ENCODE measurements at places on chromosomes 1 and 21.

DNA sequence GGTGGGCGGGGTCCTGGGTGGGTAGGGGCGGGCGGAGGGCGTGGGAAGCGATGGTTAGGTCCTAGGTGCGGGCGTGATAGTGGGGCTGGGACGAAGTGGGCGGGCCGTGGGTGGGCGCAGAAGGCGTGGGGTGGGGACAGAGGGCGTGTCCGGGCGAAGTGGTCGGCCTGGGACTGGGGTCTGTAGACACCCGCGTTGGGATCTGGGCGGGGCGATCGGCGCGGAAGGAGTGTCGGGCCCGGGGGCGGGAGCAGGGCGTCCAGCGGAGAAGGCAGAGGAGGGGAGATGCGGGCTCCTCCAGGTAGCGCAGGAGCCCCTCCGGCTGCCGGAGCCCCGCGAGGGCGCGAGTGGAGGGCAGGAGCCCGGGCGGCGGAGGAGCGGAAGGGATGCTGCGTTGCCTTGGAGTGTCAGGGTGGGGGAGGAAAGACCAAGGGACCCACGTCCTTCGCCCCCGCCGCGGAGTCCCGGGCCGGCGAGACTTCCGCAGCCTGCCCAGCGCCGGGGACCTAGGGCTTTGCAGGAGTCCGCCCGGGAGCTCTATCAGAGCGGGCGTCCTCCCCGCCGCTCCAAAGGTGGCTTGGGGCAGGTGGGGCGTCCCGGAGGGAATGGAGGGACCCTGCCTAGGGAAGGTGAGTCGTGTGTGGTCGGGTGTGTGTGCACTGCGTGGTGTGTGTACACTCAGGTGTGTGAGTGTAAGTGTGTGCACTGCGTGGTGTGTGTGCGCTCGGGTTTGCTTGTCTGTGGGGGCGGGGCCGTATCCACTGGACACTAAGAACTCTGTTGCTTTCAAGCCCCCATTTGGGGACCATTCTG is 27.0 kb upstream of the PRSS38 start:
- DNase-seq: peak; percentile 32

DNA sequence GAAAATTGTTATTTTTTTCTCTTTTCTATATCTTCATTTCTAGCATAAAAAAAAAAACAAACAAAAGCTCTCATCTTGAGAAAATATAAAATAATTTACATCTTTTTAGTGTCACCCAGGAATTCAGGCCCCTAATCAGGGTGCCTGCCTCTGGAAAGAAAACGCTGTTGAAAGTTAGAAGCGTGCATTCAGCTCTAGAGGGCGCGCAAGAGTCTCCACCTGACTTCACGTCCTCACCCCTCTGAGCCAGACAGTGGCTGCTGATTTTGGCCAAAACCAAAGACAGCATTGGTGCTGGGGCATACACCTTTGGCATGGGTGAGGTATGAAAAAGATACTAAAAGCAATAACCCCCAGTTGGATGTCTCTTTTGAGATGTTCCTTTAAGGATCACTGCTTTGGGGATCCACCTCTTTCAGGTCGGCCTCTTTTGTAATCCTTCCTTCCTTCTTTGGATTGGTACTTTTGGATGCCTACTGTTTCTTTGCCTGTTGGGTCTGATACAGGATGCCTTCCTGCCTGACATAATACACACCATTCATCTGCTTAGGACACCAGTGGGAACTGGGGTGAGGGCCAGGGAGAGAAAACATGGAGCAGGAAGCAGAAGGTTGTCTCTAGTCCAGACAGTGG is 77.6 kb upstream of the CHRM3 start:
- DNase-seq: no peak

DNA sequence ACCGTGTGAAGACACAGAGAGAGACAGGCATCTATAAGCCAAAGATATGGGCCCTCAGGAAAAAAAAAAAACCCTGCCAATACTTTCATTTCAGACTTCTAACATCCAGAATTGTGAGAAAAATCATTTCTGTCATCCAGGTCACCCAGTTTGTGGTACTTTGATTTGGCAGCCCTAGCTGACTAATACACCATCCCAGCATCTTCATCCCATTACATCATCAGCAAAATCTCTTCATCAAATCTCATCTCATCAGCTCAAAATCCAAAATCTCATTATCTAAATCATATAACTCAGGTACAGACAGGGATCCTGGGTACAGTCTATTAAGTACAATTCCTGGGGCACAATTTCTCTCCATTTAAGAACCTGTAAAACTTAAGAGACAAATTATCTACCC is 51.9 kb upstream of the GJA8 start:
- DNase-seq: no peak

- DNase-seq: no peak
Measured at GRCh38 chr21:35476621-35477395, 427.7 kb upstream of the RUNX1 start.

DNA sequence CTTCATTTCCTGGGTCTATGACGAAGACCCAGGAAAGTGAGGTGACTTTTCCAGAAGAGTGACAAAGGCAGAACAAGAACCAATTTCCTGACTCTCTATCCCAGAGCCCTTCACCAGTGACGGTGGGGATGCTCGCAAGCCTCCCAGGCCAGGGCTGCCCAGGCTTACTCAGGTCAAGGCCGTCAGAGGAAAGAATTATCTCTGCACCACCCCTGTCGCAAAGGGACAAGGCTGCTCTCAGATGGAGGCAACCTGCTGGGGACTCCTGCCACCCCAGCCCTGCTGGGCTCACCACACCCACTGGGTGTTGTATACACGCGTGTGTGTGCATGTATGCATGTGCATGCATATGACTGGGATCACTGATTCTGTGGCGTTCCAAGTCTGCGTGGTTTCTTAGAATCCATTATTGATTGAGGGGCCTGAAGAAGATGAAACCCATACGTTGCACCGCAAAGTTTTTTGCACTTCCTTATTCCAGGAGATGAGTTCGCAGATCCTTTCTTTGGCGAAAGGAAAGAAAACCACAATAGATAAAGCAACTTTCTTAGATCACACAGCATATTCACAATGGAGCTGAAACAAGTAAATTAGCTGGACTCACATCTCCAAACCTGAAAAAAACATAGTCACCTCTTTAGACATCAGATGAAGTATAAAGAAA is 255.8 kb downstream of the RHOU start:
- no peak for DNase-seq

GRCh38 chr1:203769505-203770343 is 4.7 kb downstream of the LAX1 start:
- DNase-seq: no peak

DNA sequence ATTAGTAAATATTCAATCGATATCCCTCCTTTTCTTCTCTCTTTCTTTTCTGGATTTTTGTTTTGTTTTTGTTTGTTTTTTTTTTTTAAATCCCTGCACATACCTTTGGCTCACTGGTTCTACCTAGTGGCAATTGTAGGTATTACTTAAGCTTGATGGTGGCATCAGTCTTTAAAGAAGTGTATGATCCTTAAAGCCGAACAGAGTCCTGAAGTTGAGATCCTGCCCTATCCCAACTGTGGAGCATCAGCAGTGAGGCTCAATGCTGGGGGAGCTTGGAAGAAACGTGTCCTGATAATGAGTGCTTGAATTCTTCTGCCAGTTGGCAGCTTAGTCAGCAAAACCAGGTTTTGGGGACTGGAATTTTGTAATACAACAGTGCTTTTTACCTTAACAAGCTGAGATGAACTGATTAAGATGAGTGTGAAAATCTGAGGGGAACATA is 60.8 kb downstream of the FASLG start:
- DNase-seq: no peak

- no peak for DNase-seq
Measured at GRCh38 chr1:153611356-153611755, 1.6 kb downstream of the S100A16 start.

- no peak for DNase-seq
Measured at GRCh38 chr21:24714646-24715200, 892.6 kb downstream of the MRPL39 start.

- DNase-seq: no peak
Measured at GRCh38 chr21:45607021-45607908, 36.3 kb upstream of the PCBP3 start.

DNA sequence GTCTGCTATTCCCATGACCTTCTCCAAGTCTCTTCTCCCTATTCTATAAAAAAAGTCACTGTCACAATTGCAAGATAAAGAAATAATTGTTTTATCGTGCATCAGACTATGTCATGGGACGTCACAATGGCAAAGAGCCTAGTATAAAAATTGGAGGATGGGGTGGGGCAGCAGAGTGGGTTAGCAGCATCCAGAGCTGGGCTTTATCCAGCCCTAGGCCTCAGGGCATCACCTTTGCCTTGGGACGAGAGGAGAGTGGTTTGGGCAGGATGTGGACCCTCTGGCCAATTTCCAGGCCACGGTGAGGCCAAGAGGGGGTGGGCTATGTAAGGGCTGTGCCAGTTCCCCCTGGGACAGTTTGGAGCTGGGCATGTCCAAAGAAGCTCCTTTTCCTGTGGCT is 25.7 kb downstream of the WNT4 start:
- DNase-seq: no peak

- DNase-seq: no peak
Measured at GRCh38 chr1:2028870-2029560, 9.9 kb downstream of the GABRD start.

- DNase-seq: peak; percentile 27
Measured at GRCh38 chr21:29078869-29079767, 5.7 kb upstream of the CCT8 start.

GRCh38 chr1:203200916-203201315 is 14.4 kb upstream of the CHI3L1 start:
- no peak for DNase-seq

- no peak for DNase-seq
Measured at GRCh38 chr1:219042769-219043168, 130.9 kb upstream of the LYPLAL1 start.

DNA sequence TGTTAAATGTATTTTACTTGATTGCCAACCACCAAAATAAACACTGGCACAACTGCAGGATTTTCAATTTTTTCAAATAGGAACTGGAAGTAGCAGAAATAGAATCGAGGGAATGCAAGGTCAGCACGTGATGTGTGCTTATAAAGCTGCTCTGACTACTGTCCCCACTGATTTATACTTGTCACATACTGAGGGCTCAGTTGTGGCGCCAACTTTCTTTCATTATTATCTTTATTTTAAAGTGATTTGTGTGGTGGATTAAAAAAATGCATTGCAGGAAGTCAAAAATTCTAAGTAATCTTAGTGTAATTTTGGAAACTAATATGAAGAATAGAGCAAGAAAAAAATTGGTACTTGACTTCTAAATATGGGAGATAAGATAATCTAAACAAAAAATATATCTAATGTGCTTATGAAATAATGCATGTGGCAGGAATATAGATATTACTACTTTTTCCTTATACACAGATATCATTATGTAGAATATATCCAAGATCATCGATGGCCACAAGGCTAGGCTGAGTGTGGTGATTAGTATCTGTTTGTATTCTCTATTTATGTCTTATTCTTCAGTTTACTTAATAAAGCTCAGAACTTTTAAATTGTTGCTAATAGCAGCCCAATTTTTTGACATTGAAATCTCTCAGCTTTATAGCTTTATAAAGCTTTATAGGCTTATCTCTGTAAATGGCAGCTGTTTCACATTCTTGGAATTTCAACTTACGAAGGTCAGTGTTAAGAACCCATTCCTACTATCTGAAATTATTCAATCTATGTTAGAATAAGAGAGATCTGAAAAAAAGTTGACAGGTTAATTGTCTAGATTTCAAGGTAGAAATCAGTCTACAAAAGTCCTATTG is 404.5 kb upstream of the ADAMTS5 start:
- no peak for DNase-seq

DNA sequence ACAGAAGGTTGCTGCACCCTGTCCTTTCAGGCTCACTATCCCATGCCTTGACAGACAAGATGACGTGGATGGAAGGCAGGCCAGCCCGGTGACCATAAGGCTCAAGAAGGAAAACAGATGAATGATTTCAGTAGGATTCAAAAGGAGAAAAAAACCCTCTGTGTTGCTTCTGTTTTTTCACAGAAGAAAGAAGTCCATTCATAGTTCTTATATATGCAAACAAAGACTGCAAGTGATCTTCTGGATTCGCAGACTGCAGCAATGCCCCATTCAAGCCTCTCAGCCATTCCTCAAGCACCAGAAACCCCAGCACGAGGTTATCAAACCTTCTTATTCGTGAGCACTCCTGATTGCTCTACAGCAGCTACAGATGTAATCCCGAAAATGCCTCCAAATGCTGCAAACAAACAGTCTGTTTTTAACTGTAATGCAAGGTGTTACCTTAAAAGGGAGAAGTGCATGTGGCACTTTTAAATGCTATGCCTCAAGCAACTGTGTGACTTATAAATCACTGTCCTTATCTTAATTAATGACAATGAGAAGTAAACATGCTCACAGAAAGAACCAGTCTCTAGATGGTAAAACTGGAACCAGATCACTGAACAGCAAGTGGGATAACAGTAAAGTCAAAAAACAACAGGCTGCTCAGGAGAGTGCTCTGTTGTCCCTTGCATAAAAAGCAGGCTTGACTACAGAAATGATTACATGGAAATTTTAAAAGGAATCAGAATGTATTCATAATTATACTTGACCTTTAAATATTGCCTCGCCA is 173.9 kb downstream of the HHIPL2 start:
- no peak for DNase-seq

DNA sequence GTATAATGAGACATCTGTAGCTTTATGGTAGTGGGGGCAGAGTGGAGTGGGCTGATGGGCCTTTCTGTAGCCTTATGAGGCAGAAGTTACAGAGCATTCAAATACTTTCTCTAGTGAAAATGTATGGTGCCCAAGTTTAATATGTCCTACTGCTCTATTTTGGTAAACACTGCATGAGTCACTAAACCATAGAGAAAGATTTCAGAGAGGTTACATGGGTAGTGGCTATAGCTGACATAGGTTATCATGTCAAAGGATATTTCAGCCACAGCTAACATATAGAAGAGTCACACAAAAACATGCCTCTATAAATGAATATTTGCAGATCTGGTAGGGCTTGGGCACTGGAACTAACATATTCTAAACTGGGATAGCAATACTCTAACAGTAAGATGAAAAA is 212.4 kb upstream of the USP25 start:
- DNase-seq: no peak

GRCh38 chr1:37442644-37443043 is 31.7 kb upstream of the ZC3H12A start:
- no peak for DNase-seq

DNA sequence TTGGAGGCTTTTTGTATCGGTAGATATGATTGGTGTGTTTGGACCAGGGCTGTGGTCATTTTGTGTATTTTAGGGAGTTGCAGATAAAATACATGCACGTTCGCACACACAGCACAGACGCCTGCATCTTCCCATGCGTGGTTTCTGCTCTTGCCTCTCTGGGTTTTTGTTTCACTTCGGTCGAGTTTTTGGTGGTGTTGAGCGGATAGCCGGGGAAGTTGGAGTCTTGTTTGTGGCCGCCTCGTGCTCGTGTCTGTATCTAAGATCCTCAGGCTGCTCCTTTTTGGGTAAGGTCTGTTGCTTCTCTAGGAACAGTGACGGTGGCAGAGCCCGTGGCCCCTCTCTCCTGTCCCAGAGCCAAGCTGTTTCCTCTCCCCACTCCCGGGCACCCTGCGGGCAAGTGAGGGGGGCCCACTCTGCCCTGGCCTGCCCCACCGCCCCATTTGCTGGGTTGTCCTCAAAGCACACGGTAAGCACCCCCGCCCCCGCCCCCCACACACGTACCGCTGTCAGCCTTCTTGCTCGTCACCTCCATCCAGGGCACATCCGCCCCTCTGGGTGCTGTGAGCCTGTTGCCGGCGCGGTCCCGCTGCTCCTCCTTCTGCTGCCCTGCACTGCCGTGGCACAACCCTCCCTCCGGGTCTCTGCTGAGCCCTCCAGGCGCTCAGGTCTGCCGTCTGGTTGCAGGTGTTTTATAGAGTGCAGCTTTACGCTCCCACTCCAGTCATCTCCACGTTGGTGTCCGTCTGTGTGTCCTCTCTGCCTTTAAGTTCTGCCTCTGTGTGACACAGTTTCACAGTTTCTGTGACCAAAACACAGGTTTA is 51.9 kb downstream of the AGPAT3 start:
- peak; percentile 66 for DNase-seq

All from activated CD8-positive, alpha-beta memory T cell treated with anti-CD3 and anti-CD28 coated beads, Interleukin-2, amount 50 U/mL, for 4 hours (primary cell).